GM12865 (cell line): ENCODE measurements at places on chromosomes 2 and 18.
A peak's percentile ranks its signal among the peaks of the same experiment; 100 is the strongest.

GRCh38 chr2:79087785-79088364 lies at the start of gene REG1B:
REG1B (minus strand) TSS chr2:79087993; CDS start chr2:79087612, 381 bp downstream.
- DNase-seq: no peak

DNA sequence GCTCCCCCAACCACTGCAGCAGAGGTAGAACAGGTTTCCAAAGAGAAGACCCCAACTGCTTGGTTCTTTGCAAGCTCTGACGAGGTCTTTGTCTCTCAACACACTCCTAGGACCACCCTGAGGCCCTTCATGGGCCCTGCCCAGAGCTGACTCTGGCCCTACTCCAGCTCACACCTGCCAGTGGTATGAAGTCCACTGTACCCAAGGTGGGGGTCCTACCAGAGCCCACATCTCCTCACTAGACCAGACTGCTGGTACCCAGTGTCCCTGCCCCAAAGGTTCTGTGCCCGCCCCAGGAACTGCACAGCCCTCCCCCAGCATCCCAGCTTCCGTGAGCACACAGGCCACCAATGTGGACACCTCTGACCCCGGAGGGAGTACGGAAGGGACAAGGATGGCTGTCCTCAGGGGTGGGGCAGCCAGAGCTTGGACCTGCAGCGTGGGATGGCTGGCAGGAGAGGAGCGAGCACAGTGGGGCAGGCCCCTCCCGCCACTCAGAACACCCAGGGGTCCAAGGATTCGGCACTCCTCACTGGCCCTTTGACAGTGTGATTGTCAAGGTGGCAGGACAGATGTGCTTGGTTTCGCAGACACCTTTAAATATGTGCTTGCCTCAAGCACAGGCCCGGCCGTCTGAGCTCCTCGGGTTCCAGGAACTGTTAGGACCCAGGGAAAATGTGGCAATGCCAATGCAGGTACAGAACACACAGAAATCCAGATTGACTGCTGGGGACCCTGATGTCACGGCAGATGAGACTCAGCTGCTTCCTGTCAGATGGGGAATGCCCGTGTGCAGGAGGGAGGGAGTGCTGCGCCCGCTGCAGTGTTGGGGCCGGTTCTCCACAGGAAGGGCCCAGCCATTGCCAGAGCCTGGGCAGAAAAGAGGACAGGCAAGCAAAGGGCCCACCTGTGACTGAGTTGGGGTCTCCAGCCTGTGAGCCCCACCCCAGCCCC lies 51.2 kb downstream of the MTERF4 start:
- no peak for DNase-seq

- no peak for DNase-seq
Observed at GRCh38 chr2:145592361-145592760, 1072.4 kb upstream of the ZEB2 start.

GRCh38 chr2:78982638-78983330 lies 42.7 kb upstream of the REG3G start:
- DNase-seq: no peak

- no peak for DNase-seq
Observed at GRCh38 chr2:161362568-161363166, 53.4 kb upstream of the TBR1 start.

GRCh38 chr18:8988260-8988871 lies 114.1 kb upstream of the NDUFV2 start:
- DNase-seq: peak; percentile 79

DNA sequence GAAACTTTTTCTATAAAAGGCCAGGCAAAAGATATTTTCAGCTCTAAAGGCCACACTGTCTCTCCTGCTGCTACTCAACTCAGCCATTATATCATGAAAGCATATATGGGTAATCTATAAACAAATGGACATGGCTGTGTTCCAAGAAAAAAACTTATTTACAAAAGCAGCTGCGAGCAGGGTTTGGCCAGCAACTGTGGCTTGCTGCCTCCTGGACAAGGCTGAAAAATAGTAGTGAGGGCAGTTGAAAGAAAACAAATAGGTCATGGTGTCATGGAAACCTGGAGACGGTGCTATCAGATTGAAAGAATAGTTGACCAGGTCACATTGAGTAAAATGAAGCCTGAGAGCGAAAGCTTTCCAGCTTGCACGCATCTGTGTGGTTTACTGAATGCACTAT lies 89.2 kb upstream of the LRATD1 start:
- peak; percentile 5 for DNase-seq

- no peak for DNase-seq
Observed at GRCh38 chr2:96508521-96509113, 3.5 kb upstream of the NEURL3 start.

- DNase-seq: no peak
Observed at GRCh38 chr2:65142515-65142914, 12.6 kb upstream of the RAB1A start.

DNA sequence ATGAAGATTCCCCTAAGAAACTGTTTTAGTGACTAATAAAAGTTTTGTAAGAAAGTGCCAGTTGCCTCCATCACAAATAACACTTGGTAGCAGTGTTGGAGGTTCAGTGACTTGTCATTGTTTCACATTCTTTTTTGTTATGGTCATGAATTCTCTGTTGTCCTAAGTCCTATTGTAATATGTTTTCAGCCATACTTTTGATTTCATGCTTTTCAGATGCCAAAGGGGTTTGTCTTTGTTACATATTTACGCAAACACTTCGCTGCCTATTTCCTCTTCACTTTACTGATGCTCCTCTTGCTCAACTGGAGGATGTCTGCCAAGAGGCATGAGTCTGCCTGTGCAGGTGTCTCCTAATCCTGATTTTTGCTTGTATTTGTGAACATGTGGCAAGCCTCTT lies 66.6 kb downstream of the PHLPP1 start:
- no peak for DNase-seq

DNA sequence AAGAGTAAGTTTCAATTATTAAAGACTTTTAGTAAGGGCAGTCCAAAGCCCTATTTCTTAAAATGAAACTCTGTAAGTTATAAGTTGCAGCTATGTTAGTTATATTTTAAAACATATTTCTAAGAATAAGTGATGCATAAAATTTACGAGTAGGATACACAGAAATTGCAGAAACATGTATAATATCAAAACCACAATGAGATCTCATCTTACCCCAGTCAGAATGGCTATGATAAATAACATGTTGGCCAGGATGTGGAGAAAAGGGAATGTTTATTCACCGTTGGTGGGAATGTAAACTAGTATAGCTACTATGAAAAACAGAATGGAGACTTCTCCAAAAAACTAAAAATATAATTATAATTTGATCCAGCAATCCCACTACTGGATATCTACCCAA lies 201.2 kb downstream of the CBLN2 start:
- no peak for DNase-seq

- DNase-seq: no peak
Observed at GRCh38 chr2:88540346-88540745, 86.9 kb downstream of the EIF2AK3 start.

DNA sequence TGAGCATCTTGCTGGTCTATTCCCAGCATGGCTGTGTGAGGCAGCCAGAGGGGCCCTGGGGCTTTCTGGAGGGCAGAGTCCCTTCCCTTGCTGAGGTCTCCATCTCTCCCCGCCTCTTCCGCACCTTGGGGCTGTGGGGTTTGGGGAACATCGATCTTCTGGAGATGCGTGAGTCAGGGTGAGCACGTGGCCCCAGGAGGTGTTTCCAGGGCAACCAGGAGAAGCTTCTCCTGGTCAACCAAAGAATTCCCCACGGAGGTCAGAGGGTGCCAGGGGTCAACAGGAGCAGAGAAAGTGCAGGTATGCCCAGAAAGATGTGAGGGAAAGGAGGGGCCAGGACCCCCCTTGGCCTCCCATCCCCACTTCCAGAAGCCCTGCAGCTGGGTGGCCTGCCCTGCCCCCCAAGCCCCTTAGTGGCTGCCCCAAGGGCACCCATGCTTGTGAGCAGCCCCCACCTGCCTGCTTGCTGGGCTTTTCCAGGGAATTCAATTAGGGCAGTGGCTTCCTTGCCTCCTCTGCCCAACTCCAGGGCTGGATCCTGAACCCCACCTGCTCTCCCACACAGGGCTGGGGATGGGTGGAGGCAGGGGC lies 2.8 kb upstream of the PROM2 start:
- no peak for DNase-seq

DNA sequence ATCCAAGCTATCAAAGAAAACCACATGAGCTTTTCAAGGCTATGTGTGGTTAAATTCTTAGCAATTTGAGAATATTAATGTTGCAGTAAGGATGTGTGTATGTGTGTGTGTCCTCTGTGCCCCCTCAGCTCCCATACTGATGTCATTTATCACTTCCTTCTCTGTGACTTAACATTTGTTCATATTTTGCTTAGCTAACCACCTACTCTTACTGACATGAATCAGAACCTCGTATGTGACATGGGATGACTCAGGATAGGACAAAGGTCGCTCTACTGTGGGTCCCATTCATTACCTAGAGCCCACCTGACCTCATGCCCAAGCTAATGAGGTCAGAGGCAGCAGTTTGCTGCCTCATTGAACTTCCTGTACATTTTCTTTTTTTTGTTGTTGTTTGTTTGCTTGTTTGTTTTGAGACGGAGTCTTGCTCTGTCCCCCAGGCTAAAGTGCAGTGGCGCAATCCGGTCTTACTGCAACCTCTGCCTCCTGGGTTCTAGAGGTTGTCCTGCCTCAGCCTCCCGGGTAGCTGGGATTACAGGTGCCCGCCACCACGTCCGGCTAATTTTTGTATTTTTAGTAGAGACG lies 36.3 kb downstream of the MOGAT1 start:
- DNase-seq: peak; percentile 32
